ENCODE measurements at places on chromosomes 1 and 21.

GRCh38 chr1:1285611-1286311 is 5.5 kb downstream of the SCNN1D start:
- DNase-seq = no peak

GRCh38 chr1:117860896-117861610 is 68.4 kb downstream of the GDAP2 start:
- peak; percentile 63 for DNase-seq

GRCh38 chr1:240138867-240139266 is 47.2 kb downstream of the FMN2 start:
- DNase-seq = no peak

- DNase-seq = no peak
Measured at GRCh38 chr1:245614476-245614875, 459.7 kb downstream of the KIF26B start.

- no peak for DNase-seq
Measured at GRCh38 chr1:248842781-248843331, 4.8 kb downstream of the ZNF672 start.

GRCh38 chr1:240190881-240191401 is 99.3 kb downstream of the FMN2 start:
- peak; percentile 97 for DNase-seq

DNA sequence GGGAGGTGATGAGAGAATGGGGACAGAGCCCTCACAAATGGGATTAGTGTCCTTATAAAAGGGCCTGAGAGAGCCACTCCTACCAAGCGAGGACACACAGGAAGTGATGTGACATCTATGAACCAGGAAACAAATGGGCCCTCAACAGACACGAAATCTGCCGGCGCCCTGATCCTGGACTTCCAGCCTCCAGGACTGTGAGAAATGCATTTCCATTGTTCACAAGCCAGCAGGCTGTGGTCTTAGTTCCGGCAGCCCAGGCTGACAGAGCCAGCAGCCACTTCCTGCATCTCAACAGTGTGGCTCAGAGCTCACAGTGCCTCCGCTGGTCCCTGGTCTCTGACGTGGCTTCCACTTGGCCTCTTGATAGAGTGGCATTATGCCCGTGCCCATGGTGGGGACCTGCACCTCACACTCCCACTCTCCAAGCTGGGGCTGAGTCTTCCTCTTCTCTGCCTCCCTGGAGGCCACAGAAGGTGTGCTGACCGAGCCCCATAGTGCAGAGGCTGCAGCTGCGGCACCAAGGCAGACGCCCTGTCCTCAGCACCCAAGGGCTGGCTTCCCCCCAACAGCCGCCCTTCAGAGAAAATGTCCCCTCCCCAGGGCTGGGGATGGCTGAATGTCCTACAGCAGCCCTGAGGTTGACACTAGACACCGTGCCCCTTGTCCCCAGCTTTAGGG is 44.9 kb downstream of the ACOT7 start:
- DNase-seq = no peak

DNA sequence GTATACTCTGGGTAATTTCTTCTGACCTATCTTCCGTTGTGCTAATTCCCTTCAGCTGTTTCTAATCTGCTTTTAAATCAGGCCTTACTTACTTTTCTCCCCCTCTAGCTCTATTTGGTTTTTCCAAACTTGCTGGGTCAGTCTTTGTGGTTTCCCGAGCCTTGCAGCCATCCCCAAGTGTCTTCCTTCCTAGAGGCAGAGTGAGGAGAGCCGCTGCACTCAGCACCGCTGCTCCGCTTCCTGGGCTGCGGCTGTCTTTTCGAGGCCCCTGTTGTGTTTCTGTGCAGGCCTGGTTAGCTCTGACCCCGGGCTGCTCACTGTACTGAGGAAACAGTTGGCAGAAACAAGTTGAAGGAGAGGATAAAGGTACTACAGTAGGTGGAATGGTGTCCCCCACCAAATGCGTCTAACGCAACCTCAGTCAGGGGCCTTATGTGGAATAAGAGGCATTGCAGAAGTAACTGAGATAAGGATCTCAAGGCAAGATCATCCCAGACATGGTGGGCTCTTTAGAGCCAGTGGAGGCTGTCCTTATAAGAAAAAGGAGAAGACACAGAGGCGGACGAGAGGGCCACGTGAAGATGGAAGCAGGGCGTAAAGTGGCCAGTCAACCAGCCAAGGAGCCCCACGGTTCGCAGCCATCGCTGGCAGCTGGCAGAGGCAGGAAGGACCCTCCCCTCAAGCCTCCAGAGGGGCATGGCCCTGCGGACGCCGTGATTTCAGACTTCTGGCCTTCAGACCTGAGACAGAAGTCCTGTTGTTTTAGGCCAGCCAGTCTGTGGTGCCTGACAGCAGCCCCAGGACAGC is 10.5 kb downstream of the WNT9A start:
- no peak for DNase-seq

DNA sequence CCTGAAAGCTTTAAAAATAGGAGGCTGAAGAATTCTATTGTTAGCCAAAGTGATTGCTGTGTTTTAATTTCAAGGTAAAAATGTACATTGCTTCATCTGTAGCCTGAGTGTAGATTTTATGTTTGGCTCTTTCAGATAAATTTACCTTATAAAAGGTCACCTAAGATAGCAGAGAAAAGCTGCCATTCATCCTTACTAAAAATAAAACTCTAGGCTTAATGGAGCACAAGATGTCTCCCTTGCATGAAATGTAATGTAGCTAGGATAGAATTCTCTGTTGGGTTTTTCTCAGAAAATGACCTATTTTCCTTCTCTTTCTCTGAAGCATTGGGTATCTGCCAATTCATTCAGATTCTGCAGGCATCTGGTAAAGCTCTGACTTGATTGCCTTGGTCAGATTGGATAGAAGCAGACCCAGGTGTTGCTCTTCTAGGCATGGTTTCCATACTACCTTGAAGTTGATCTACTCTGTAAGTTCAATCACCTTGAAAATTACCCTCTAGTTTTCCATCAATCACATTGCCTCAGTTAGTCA is 176.6 kb upstream of the GORAB start:
- no peak for DNase-seq

GRCh38 chr1:185964946-185965345 is 230.8 kb downstream of the HMCN1 start:
- DNase-seq = no peak

DNA sequence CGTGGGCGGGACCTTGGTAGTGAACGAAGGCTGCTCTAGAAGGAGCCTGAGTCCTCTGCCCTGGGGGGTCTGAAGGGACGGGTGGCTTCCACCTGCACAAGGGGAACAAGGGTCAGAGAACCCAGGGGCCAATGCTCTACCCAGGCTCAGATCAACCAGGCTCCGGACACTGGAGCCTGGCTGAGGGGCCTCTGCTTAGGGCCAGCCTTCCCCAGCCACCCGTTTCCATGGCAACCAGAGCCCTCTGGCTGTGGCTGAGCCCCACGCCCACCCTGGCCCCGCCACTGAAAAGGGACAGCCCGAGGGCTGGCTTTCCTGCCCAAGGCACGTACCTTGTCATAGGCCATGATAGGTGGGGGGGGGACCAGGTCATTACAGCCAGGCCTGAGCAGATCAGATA is 724.6 kb downstream of the PTPRU start:
- no peak for DNase-seq

- no peak for DNase-seq
Measured at GRCh38 chr21:23534850-23535249, 2072.4 kb downstream of the MRPL39 start.

DNA sequence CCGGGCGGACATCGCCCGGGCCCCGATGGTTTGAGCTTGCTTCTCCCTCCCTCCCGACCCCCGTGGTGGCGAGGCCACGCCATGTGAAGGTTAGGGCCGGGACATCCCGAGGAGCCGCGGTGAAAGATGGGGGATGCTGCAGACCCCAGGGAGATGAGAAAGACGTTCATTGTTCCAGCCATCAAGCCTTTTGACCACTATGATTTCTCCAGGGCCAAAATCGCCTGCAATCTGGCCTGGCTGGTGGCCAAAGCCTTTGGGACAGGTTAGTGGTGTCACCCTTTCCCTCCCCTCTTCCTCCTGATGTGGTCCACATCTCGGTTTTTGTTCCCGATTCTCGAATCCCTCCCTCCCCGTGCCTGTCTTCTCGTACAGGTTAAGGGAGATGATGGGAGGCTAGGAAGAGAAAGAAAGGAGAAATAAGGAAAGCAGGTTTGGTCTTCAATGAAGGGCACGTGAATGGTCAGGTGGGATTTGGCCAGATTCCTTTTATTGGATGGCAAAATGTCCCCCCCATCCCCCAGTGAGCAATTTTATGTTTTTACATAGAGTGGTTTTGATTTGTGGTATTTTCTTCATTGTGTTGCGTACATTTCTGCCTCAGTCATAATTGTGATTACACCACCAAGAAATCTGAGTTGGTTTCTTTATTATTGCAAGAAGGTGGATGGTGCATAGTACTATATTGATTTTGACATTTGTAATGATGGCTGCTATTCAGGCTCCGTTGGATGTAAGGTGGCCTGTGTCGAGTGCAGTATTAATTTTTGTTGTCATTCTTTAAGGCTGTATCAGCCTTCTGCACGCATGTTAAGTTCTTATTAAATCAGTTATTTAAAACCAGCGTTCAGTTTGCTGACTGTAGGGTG is 1.2 kb downstream of the CAMSAP2 start:
- DNase-seq = peak; percentile 2

GRCh38 chr1:206558794-206559671 is 51.7 kb downstream of the RASSF5 start:
- DNase-seq = no peak

GRCh38 chr1:115977499-115978258 is 1.4 kb downstream of the SLC22A15 start:
- DNase-seq = peak; percentile 97

DNA sequence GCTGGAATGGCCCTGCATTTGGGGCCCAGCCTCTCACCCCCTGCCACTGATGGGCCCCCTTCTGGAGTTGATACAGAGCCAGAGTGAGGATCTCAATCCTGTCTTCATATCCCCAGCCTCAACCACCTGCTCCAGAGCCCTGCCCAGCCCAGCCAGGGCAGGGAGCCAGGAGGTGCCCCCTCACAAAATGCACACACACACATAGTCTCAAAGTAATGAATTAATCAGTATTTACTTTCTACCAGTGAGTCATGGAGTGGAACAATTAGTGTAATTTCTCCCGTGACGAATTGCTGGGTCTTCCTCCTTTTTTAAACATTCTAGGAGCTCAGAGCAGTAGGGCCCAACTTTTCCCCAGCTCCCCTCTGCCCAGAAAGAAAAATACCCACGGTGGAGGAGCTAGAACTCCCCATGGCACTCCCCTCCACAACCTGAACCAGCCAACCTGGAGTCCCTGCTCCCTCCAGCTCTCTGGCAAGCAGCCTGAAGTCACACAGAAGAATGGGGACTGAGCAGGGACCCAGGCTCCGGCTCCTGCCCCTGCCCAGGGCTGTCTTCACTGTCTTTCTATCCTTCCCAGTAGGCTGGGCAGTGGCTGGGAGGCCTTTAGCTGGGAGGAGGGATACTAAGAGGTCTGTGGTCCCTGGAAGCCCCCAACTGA is 29.3 kb downstream of the SDC3 start:
- DNase-seq = no peak

DNA sequence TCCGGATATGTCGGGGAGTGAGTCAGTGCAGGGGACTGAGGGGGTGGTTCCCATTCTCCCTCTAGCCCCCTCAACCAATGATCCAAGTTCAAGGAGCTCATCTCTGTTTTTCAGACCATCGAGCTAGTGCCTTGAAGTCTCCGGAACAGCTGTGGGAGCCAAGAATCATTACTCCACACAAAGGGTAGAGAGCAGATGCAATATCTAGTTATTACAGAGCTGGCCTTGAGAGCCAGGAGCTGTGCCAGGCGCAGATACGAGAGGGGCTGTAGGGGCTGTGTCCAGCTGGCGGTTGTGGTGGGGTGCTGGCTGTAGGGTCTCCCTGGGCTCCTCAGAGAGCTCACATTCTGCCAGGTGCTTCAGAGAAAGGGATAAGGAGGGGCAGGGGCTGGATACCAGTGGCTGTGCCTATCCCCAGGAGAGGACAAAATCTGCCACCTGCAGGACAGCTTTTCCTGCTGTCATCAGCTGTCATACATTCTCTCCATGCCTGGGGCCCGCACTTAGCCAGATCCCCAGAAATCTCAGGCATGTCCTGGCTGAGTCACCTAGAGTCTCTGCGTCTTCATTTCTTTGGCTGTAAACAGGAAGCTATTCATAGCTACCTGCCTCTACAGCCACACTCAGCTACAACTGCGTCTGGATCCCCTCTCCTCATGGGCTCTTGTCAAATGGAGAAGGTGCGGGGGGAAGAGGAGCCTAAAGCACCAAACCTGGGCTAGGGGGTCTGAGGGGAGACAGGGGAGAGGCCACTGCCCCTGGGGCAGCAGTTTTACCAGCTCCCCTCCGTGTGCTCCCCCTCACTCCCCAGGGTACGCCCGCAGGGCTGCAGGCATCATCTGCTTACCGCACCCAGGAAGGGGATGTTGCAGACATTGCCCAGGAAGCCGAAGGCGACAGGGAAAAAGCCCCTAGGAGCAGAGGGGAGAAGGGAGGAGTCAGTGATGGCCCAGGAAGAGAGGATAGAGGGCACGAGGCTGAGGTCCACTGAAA is 2.4 kb upstream of the KISS1 start:
- peak; percentile 32 for DNase-seq

DNA sequence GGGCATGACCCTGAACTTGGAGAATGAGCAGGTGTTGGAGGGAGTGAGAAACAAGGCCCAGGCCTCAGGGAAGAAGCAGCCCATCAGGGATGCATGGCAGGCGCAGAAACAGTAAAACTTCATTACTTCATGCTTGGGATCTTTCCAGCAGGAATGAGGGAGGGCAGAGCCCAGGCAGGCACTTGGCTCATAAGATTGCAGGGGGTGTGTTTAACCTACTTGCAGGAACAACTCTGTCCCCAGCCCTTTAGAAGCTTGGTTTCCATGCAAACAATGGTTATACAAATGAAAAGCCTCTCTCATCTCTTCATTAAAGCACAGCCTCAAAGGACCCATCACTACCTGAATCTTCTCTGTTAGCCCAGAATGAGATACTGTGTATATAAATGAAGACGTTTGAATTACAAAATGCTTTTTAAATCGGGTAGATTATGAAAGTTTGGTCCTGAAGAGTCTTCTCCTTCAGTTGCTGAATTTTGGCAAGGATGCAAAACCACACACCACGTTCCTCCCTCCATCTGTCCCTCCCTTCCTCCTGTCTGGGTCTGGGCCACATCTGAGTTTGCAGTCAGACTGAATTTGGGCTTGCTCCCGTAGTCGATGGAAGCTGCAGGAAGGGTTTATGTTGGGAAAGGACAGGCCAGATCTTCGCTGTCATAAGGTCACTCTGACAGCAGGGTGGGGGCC is 154.4 kb upstream of the KLHDC7A start:
- no peak for DNase-seq

DNA sequence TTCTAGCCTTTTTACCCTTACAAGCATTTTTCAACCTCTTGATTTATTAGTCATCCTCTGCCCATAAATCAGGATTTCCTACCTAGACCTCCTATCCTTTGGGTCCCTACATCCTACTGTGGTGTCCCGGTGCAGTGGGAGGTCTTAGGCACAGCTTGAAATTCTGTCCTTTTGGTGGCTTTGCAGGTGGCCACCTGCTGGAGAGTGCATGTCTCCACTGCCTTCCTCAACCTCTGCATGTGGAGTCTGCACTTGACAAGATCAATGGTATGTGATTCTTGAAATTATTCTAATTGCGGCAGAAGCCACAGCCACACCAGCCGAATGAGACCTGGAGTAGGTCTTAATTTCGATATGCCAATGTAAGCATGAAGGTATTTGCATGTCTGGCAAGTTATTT is 11.4 kb upstream of the KCNA3 start:
- no peak for DNase-seq

GRCh38 chr21:45393833-45394638 is 10.9 kb upstream of the COL18A1 start:
- DNase-seq = no peak
